Cardiac atrium fibroblast (primary cell): ENCODE measurements at places on chromosomes 6 and 20. TPM values are rescaled to one million over a fixed set of nuclear protein-coding genes. Genes with fewer than 3 reads are reported as not detected.

The SF3B5 gene
- 198 and 237 TPM in 2 replicates for total RNA-seq

The SALL4 gene
- not detected in 2 replicates for total RNA-seq

The TRIM40 gene
- total RNA-seq, result not detected in 2 replicates

The RHAG gene
- total RNA-seq, result not detected in 2 replicates

The STMN3 gene
- 38.6 and 51.4 TPM in 2 replicates for total RNA-seq

The ZKSCAN4 gene
- total RNA-seq, result 2.5 and 2.6 TPM in 2 replicates

The EDN1 gene
- total RNA-seq, result 85.9 and 111 TPM in 2 replicates

The LY6G6D gene
- not detected in 2 replicates for total RNA-seq
